H1 (cell line): ENCODE measurements at places on chromosomes 1 and 21. TPM values are rescaled to one million over a fixed set of nuclear protein-coding genes. Genes with fewer than 3 reads are reported as not detected.

The GRHL3 gene
- 0.80 and 2.2 TPM in 2 replicates for polyA plus RNA-seq

The DEPDC1 gene
- 3.4 and 5.5 TPM in 2 replicates for polyA plus RNA-seq

The ATP1A2 gene
- 40.8 and 54.2 TPM in 2 replicates for polyA plus RNA-seq

The CD160 gene
- not detected in 2 replicates for polyA plus RNA-seq

The AGMAT gene
- 3.7 and 4.5 TPM in 2 replicates for polyA plus RNA-seq

The SLC35A3 gene
- 2.6 and 3.0 TPM in 2 replicates for polyA plus RNA-seq

The RGS8 gene
- 0.16 and 0.23 TPM in 2 replicates for polyA plus RNA-seq
